ENCODE measurements at places on chromosomes 6 and 20. TPM values are rescaled to one million over a fixed set of nuclear protein-coding genes. Genes with fewer than 3 reads are reported as not detected.

DNA sequence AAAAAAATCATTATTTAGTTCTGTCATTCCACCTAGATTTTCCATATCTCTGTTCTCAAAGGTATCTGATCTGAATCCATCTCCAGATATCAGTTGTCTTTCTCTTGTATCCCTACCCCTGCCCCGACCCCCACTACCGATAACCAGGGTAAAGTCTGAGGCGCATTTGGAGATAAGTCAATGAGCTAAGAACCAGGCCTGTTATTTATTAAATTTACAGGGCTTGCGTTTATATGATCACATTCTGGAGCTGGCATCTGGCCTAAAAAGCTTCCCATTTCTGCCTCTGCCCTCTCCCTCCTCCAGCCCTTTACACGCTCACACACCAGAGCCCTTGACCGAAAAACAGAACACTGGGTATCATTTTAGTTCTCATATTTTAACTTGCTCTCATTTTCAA lies 144.7 kb downstream of the ALDH8A1 start:
- DNase-seq, result no peak

The FILIP1 gene
- total RNA-seq, result 1.1 TPM

DNA sequence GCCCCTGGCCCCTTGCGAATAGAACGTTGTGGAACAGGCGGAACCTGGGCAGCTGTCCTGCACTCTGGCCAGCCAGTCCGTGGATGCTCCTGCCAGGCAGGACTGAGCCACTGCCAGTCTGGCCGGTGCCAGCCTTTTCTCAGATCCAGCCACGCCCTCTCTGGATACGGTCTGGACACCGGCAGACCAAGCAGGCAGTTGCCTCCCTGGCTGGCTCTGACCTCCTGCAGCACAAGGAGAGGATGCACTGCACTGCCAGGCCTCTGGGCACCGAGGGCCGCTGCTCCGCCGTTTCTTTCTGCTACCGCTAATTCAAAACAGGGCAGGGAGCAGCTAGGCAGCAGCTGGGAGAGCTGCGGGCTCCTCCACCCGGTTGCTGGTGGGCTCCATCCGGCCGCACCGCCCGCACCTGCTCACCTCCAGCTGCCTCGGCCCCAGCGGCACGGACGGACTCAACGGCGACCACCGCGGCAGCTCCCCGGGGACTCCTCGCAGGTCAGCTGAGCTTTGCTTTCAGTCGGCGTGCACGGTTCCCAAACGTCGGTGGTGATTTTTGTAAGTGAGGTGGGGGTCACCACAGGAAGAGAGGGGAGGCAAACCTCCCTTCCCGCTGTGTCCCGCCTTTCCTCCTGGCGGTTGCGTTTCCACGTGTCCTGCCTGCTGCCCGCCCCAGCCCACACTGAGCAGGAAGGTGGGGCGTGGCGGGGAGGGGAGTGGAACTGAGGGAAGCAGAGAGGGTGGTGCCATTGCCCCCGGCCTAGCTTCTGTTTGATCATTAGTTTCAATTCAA lies 30.3 kb upstream of the AFDN start:
- peak; percentile 96 for DNase-seq

DNA sequence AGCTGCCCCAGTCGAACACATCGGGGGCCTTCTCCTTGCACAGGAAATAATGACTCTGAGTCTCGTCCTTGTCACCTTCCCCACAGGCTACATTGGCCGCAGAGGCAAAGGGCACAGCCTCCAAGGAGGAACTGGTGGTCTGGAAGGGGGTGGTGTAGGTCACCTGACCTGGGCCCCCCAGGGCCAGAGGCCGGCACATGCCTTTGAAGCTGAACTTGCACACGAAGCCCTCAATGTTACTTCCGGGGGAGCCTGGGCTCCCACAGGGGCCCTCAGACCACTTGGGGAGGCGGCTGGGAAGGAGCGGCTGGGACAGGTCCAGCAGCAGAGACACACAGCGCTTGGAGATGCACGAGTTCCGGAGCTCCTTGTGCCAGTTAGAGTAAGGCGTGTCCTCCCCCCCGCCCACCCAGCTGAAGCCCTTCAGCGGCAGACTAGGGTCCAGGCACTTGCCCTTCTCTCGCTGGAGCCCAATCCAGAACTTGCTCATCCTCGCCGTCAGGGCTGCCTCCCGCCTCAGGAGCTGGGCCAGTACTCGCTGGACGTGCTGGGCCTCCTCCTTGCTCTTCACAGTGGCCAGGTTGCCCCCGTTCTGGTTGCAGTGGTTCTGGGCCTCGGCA lies 578 bp downstream of the CD93 start:
- no peak for DNase-seq

GRCh38 chr6:157763129-157763903 lies 59.7 kb upstream of the SNX9 start:
- DNase-seq, result peak; percentile 71

The HCK gene
- total RNA-seq, result 3.7 TPM

The OR2B6 gene
- total RNA-seq, result not detected

GRCh38 chr6:155388591-155388990 lies 67.0 kb downstream of the NOX3 start:
- no peak for DNase-seq

DNA sequence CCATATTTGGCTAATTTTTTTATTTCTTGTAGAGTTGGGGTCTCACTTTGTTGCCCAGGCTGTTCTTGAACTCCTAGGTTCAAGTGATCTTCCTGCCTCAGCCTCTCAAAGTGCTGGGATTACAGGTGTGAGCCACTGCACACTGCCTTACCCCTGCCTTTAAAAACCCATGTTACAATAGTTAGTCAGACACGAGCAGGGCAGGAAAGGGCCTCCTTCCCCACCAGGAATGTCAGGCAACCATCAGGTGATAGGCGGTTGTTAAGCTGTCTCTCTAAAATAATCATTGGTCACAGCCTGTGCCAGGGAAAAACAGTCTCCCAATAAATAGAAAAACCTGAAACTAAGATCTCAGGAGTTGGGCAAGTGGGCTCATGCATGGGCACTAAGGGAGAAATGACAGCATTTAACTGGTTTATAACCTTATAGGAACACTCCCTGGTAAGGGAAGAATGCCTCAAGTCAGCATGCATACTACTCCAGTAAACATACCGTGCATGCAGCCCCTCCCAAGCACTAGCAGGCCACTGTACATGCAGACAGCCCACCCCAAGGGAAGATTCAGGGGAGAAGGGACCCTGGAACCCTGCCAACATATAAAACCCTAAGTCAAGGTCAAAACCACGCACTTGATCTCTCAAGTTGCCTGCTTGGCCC lies 8.4 kb downstream of the OR2H2 start:
- no peak for DNase-seq

The KIF25 gene
- 0.43 TPM for total RNA-seq

- no peak for DNase-seq
Measured at GRCh38 chr6:134752445-134752844, 197.5 kb downstream of the ALDH8A1 start.

DNA sequence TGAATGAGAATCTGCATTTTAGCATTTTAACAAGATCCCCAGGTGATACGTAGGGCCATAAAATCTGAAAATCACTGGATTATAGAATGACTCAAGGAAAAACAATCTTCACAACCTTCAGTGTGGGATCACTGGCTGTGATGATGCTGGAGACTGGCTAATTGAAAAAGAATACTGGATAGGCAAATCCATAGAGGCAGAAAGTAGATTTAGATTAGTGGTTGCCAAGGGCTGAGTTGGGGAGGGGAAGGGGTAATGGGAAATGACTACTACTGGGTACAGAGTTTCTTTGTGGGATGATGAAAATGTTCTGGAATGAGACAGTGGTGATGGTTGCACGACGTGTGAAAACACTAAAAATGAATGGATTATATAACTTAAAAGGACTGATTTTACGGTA lies 84.1 kb downstream of the CDK19 start:
- no peak for DNase-seq

DNA sequence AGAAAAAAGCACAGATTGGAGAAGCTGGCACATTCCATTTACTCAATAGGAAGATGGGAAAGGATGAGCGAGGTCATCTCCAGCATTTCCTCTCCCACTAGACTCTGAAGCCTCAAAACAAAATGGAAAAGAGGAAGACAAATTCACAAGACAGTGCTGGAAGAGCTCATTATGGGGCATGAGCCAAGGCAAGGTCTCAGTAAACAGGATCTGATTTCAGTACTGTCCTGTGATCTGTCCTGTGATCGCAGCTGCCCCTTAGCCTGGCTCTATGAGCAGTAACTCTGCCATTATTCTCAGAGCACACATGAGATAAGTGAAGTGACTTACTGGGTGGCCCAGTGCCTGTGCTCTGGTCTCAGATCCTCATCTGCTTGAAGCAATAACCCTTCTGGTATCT lies 68.1 kb upstream of the SLC4A11 start:
- no peak for DNase-seq

DNA sequence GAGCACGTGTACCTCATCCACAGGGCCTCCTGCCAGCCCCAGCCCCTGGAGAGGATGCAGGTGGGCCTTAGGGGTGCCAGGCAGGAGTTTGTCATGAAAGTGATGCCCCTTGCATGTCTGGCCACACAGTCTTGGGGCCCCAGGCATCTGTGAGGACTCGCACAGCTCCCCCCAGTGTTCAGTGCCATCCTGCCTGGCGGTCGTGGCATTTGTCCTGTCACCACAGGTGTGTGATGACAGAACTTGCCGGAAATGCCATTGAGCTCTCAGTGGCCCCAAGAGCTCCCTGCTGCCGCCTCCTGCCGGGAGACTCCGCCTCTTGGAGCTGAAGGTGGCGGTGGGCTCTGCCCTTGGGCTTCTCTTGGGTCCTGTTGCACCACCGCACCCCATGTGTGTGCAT lies 30.6 kb upstream of the ADRM1 start:
- DNase-seq, result no peak

- no peak for DNase-seq
Measured at GRCh38 chr6:159112714-159113113, 56.5 kb upstream of the FNDC1 start.

GRCh38 chr20:36268440-36269342 lies 32.4 kb downstream of the AAR2 start:
- no peak for DNase-seq

The TGM2 gene
- total RNA-seq, result 193 TPM

The SPATA2 gene
- 3.2 TPM for total RNA-seq

- no peak for DNase-seq
Measured at GRCh38 chr6:32176476-32177182, 745 bp upstream of the AGPAT1 start.

The SLC35D3 gene
- not detected for total RNA-seq

DNA sequence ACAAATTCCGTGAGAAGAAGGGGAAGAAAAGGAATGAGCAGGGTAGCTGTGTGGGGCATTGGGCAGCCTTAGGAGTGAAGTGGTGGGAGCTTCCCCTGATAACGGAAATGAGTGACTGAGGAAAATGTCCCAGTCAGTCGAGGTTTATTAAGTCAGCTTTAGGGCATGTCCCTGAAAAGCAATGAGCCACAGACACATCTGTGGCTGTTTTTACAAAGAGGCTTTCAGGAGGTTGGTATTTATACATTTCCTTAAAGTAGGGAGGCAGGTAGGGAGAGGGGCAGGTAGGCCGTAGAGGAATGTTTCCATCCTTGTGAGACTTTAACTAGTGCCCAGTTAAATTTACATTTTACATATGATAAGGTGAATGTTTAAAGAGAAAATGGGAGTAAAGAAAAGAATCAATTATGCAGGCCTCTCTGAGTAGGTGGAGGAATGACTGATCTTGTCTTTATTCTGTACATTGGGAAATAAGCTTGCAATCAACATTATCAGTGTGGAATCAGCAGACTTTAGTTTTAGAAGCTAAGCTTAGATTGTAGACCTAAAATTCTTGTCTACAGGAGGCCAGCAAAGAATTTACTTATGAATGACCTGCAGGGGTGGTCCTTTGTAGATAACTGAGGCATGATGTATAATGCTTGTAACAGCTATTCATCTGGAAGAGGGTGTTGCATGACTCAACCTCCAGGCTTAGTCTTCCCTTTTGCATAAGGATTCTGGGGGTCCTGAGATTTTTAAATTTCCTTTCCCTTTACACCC lies 18.5 kb downstream of the SLC22A2 start:
- DNase-seq, result no peak

The DOK5 gene
- total RNA-seq, result not detected

The SMPDL3A gene
- 29.3 TPM for total RNA-seq

The GPR63 gene
- 0.05 TPM for total RNA-seq

DNA sequence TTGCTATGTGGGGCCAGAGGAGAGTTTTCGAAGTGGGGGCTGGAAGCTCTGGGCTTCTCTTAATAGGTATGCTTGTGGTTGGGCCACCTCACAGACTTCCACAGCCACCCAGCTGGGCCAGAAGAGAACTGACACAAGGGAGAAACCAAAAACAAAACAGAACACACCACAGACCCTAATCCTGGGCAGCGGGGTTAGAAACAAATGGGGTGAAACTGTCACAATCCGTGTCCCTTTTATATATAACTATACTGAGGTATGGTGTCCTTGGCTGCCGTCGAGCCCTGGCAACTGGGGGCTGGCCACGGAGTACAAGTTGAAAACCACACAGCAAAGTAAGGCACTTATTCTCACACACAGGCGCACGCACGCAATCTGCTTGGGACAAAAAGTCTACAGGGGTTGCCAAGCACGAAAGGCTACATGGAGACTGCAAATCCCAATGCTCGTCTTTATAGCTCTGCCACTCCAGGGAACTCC lies 78.3 kb downstream of the TRAM2 start:
- DNase-seq, result no peak

DNA sequence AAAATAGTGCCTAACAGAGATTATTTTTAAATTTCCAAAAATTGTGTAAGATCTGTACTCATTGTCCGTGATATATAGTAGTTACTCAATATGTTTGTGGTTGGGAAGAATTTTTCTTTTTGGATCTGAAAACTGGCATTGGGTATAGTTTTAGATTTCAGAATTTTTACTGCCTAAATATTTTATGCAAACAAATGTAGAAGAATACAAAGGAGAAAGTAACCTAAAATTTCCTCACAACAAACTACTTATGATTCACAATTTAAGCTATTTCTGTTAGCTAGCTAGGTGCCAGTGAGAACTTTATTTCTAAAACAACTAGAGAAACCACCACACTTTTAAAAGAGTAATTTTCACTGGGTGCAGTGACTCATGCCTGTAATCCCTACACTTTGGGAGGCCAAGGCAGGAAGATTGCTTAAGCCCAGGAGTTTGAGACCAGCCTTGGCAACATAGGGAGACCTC lies 38.8 kb downstream of the SESN1 start:
- no peak for DNase-seq

GRCh38 chr6:33288141-33288920 lies 708 bp downstream of the WDR46 start:
- no peak for DNase-seq

- DNase-seq, result no peak
Measured at GRCh38 chr6:20389066-20389465, 12.6 kb upstream of the E2F3 start.

GRCh38 chr20:32473231-32474008 lies 111.7 kb downstream of the NOL4L start:
- DNase-seq, result no peak

DNA sequence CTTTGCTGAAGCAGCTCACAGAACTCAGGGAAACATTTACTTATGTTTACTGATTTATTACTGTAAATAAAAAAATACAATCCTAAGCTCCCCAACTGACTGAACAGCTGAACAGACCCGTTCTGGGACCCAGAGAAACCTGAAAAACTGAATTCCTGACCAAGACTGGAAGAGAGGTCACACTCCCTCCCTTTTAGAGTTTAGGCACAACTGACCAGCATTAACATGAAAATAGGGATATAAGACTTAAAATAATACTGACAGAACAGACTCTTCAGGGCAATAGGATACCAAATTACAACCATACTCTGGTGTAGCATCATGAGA lies 11.7 kb upstream of the RPS10 start:
- no peak for DNase-seq
